ENCODE measurements at places on chromosomes 12 and 14.

GRCh38 chr14:29264865-29265264, 498.3 kb downstream of the FOXG1 start:
- H3K27ac ChIP-seq, result no peak overlapping the region
- H3K36me3 ChIP-seq, result no peaks in the 10 kb centered on the region
- H3K27me3 ChIP-seq, result no peaks in the 10 kb centered on the region
- no peaks in the 10 kb centered on the region for H3K4me1 ChIP-seq
- H3K4me3 ChIP-seq, result no peak overlapping the region

GRCh38 chr14:91873471-91874415, 6.4 kb upstream of the TC2N start:
- no peaks in the 10 kb centered on the region for H3K36me3 ChIP-seq
- H3K4me3 ChIP-seq, result peak overlapping the region; percentile 59
- H3K27me3 ChIP-seq, result no peaks in the 10 kb centered on the region
- DNase-seq, result peak; percentile 18
- peak overlapping the region; percentile 38 for H3K27ac ChIP-seq

GRCh38 chr12:106855221-106855758, 80.8 kb downstream of the RIC8B start:
- DNase-seq, result no peak
- no peak overlapping the region for H3K4me3 ChIP-seq
- H3K27ac ChIP-seq, result no peak overlapping the region
- peaks cover 10% of the 10 kb centered on the region for H3K36me3 ChIP-seq
- H3K4me1 ChIP-seq, result no peaks in the 10 kb centered on the region

DNA sequence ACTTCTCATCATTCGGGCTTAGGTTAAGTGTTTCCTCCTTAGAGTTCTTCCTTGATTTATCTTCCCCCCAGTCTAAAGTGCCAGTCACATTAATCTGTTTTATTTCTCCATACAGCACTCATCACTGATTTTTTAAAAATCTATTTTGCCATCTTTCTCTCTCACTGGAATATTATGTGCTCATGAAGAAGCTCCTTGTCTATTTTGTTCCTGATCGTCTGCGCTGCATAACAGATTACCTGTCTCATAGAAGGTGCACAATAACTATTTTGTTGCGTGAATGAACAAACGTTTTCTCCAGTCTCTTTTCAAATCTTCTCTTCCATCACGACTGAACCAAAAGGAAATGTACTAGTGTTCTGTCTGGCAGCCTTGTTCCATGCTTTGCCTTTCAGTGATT, 2.7 kb downstream of the ERP29 start:
- peak overlapping the region; percentile 99 for H3K27ac ChIP-seq
- peak overlapping the region; percentile 45 for H3K4me3 ChIP-seq
- peaks cover 71% of the 10 kb centered on the region for H3K36me3 ChIP-seq
- no peaks in the 10 kb centered on the region for H3K27me3 ChIP-seq
- DNase-seq, result no peak

DNA sequence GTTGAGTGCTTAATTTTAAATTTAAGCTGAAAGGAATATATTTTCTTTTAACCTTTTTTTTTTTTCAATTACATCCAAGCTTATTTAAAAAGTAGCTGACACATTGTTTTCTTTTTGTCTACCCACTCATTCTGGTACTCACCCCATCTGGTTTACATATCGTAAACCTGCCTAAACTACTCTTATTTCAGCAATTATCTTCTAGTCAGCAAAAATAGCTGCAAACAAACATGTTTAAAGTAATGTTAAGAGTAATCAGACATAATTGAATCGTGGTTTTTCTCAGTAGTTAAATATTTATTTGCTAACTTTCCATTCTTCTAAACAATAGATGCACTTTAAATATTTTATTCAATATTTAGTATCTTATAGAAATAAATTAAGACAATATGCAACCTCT, 492.7 kb upstream of the MGAT4C start:
- no peaks in the 10 kb centered on the region for H3K4me1 ChIP-seq
- no peak overlapping the region for H3K27ac ChIP-seq
- no peaks in the 10 kb centered on the region for H3K27me3 ChIP-seq
- H3K4me3 ChIP-seq, result no peak overlapping the region
